ENCODE measurements at places on chromosomes 7 and 10.
A peak's percentile ranks its signal among the peaks of the same experiment; 100 is the strongest.

DNA sequence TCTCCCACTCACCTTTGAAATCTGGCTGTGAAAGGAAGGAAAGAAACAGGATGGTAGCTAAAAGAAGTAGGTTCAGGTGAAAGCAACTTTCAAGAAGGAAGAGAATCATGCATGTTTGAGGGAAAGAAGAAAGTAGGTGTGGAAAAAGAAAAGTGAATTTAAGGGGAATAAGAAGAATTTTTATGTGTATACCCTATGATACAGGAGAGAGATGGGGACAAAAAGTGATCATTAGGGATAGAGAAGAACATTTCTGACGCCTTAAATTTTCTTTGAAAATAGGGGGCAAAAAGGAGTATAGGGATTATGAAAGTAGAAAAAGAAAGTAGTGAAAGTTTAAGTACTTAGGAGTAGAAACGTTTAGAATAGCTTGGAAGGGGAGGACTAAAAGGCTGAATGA is 15.2 kb downstream of the KRIT1 start:
- no peak for DNase-seq

DNA sequence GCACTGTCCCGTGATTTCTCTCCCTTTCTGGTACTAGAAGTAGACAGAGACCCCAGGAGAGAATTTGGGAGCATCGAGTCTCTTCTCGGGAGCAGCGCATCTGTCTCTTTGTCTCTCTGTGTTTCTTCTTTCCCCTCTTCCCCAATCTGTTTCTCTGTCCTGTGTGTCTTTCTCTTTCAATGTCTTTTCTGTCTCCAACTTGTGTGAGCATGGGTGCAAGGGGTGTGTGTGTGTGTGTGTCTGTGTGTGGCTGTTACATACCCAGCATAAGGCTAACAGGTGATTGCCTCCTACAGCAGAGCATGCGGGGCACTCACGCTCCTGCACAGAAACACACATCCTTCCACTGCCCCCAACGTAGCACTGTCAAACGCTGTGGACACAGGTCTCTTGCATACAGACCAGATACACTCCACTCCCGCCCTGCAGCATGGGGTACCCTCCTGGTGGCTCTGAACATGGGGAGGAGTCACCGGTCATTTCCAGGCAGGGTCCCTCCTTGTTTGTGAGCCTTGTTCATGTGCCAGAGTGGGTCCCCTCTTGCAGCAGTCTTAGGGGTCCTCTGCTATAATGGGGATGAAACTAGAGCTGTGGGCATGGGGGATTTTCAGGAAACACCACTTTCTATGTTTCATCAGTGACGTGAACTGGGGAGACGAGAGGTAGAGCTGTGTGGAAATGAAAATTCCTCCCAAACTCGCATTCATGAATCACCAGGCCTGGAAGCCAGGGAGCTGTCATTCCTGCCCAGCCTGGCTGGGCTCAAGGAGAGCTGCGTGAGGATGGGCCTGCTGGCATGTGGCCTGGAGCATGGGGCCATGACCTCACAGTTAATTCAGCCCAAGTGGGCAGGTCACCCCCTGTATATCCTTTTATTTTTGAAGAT is 980 bp downstream of the ADAMTS14 start:
- peak; percentile 83 for DNase-seq

- DNase-seq: peak; percentile 26
These were observed 79.4 kb upstream of the LRRN3 start for GRCh38 chr7:111011520-111011919.

- no peak for DNase-seq
These were observed 9.3 kb downstream of the ATG9B start for GRCh38 chr7:151014950-151015349.

GRCh38 chr10:1272777-1273161 is 216.6 kb downstream of the WDR37 start:
- DNase-seq: no peak

- DNase-seq: no peak
These were observed 58.5 kb upstream of the FERD3L start for GRCh38 chr7:19203686-19204085.

DNA sequence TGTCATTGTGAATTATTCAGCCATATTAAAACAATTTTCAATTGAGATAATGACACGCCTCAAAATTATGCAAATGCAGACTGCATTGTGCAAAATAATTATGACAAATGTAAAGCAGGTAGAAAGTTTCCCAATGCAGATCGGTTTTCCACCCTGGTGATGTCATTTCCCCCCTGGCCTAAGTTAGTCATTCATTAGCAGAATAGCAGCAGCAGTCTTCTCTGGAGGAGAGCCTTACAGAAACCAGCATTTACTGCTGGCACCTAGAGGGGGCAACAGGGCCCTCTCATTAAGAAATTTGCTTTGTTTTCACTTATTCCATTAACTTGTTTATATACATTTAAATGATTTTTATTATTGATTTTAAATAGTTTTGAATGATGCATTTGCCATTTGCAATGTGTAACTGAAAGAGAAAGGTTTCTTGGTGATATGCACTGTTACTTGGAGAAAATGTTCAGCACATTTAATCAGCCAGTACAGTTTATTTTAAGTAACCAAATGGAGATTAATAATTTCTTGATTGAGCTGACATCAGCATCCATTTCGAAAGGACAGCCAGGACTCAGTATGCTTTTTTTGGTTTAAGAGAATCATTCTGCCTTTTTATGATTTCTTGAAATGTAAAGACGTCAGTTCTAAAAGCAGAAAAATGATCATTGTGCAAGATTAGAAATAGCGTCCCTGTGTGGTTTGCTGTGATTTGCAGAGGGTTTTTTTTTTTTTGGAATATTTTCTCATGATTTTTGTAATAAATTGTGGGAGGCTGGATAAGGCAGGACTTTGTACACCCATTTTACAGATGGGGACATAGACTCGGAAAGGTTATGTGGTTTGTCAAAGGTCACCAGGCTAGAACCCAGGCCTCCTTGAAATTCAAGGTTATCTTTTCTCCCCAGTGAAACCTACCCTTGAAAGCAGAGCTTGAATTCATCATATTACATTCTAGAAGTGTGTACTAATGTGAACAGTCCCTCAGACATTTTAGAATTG is 3.5 kb downstream of the ARID5B start:
- DNase-seq: peak; percentile 71

GRCh38 chr10:37434091-37434490 is 308.7 kb downstream of the ANKRD30A start:
- no peak for DNase-seq

DNA sequence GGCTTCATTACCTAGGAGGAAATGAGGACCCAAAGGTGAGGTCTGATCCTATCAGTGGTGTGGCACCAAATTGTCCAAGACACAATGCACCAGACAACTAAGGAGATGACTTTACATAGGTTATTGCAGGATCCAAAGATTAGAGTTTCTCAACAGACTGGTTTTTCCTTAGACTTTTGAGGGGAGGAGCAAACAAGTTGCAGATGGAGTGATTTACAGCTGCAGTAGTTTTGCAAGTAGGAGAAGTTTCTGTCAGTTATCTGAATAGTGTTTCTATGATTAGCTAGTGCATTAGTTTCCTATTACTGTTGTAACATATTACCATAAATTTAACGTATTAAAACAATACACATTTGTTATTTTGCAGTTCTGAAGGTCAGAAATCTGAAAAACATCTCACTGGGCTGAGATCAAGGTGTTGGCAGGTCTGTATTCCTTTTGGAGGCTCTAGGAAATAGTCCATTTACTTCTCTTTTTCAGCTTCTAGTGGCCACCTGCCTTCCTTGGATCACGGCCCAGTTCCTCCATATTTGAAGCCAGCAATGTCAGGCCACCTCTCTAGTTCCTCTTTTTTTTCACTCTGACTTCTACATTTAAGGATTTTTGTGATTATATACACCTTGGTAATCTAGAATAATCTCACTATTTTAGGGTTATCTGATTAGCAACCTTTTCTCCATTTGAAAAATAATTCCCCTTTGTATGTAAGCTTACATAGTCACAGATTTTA is 994.9 kb downstream of the REEP3 start:
- no peak for DNase-seq

DNA sequence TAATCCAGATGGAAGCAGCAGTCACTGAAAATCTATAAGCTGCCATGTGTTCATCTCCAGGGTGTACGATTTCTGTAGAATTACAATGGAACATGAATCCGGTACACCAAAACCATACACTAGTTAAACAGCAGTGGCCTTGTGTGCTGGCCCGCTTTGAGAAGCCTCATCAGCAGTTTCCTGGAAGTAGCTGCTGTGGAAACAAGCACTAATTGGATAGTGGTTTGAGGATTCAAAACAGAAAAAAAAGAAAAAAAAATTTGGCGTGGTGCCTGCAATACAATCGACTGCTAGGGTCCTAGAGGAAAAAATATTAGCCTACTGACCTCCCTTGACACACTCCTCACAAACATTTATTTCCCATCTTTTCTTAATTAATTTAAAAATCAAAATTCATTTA is 545.9 kb downstream of the SORCS1 start:
- DNase-seq: no peak

DNA sequence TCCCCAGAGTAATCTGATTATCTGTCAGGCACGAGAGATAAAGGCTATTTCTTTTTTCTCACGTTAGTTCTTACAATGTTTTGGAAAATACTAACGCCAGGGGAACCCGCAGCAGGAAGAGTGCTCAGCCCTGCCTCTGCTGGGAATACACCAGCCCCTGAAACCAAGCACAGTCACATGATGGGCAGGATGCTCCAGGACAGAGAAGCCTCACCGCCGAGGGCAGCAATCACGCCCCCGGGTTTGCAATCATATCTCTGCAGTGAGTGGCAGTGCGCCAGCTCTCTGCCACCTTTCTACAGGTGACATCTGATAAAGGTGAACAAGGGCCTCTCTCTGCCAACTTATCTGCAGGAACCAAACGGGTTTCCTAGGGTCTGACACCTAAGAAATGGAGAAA is 39.8 kb downstream of the BRI3 start:
- no peak for DNase-seq

- DNase-seq: no peak
These were observed 786.9 kb upstream of the IGFBP3 start for GRCh38 chr7:46707973-46708372.

DNA sequence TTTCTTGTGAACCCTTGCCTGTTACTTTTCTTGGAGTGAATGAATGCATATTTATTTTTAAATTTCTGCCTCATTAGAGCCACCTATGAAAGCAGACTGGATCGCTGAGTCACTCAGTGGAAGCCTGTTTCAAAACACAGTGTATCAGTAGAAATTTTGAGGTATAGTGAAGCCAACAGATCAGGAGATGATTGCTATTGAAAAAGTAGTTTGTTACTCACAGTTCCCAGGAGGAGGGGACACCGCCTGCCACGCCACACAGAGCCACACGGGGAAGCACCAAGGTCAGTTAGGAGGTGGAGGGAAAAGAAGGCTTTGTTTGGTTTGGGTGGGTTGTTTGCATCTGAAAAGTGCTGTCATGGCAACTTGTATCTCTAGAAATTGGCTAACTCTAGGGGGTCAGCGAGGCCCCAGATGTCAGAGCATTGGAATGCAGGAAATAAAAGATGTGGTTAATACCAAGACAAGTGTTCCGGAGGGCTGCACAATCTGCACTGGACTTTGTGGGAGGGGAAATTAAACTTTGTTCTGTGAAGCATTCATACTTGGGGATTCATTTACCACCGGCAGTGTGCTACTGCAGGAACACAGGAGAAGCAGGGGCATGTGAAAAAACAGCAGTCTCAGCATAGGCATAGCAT is 106.4 kb upstream of the SDK1 start:
- peak; percentile 62 for DNase-seq

GRCh38 chr10:15789793-15790525 is 70.2 kb upstream of the ITGA8 start:
- peak; percentile 90 for DNase-seq

DNA sequence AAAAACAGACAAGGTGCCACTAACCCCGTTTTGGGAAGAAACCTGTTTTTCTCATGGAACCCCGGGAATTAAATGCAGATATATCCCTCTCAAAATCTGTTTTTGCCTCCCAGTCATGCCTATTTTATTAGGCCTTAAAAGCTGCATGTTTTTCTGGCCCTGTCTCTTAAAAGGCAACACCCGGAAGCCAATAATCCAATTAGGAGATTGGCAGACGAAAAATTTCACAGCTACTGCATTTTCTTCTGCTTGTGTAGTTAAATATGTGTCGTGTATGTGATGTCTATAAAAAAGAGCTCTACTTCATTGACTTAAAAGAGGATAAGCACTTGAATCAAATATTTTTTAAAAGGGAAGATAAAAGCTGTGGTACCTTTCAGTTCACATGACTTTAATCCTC is 31.9 kb upstream of the OPTN start:
- no peak for DNase-seq

GRCh38 chr7:2065528-2065927 is 167.2 kb downstream of the MAD1L1 start:
- DNase-seq: no peak

DNA sequence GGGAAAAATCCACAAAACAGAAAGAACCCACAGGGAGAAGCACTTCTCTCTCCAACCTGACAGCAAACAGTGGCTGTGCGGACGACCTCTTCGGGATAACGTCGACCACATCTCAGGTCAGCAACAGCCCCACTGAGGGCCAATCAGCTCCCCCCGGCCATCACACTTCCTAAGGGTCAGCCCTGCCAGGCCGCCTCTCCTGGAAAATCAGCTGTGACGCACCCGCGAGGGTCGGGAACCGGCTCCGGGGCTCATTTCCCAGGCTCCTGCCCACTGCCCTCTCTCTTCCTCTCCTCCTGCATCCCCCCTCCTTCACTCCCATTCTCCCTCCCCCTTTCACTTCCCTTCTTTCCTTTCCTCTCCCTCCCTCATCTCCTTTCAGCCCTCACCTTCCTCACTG is 118.3 kb downstream of the DIP2C start:
- DNase-seq: no peak

GRCh38 chr10:93440591-93441091 is 41.5 kb downstream of the MYOF start:
- DNase-seq: peak; percentile 46

DNA sequence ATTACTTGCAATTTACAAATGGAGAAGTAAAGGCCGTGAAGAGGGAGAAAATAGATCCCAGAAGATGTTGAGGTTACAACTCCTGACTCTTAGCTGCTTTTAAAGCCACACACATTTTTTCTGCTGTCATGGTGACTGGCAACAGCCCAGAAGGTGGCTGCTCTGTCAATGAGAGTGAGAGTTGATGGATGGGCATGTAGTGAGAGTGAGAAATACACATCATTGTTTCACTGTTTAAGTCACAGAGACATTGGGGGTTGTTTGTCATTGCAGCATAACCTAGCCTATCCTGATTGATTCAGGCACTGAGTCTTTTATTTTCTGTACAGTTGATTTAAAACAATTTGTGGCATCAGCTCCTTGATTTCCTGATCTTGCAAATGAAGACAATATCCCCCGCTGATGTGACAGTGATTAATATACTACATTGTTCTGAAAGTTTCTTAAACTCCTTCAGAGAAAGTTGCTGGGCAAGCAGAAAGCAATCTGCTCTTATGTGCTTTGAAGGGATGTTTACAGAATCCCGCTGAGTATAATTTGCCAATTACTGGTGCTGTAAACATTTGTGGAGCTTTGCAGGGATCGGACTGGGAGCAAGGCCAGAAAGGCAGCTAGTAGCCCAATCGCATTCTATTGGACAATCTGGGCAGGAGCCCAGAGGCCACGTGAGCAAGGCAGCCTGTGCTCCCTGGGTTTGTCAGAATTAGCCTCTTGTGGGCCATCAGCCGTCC is 229.6 kb downstream of the PRPF18 start:
- DNase-seq: peak; percentile 69

- DNase-seq: peak; percentile 7
These were observed 29.8 kb downstream of the NDUFB2 start for GRCh38 chr7:140726281-140726680.

- peak; percentile 85 for DNase-seq
These were observed 112.2 kb downstream of the CYTH3 start for GRCh38 chr7:6160191-6160623.

Measured in fibroblast of upper back skin (primary cell).